Stimulated activated CD8-positive, alpha-beta memory T cell treated with anti-CD3 and anti-CD28 coated beads, Interleukin-15, amount 100 ng/mL, for 1 hour (primary cell): ENCODE measurements at places on chromosomes 7 and 10.

DNA sequence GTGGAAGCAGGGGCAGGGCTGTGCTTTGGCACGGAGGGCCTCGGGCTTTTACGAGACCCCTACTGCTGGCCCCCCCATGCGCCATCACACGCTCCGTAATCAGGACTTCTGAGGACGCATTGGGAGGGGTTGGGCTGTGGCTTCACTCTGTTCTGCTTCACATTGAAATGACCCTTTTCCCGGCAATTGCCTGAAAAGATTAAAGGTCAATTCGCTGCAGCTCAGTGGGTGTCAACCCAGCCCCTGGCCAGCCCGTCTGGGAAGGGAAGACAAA lies 41.7 kb upstream of the UBE3C start:
- no peak for DNase-seq

DNA sequence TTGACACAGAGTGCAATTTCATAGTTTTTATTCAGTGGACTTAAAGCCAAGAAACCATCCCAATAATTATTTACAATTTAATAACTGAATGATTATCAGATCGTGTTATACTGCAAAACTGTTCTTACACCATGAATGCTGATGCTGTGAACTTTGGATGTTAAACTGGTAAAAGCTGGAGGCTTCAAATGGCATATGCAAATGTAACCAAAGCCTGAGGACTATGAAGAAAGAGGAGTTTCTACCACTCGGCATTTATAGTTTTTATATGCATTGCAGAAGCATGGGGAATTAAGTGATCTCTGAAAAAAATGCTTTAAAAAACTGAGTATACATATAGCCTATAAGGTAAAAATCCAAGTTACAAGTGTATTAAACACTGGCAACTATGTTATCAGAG lies 42.4 kb downstream of the RNF32 start:
- no peak for DNase-seq

- DNase-seq: no peak
Observed at GRCh38 chr10:127276794-127277462, 80.5 kb upstream of the INSYN2A start.

GRCh38 chr7:42597300-42597699 lies 314.6 kb downstream of the C7orf25 start:
- DNase-seq: no peak

- DNase-seq: no peak
Observed at GRCh38 chr10:18008986-18009385, 57.3 kb downstream of the SLC39A12 start.

GRCh38 chr7:96674565-96674964 lies 35.1 kb downstream of the SEM1 start:
- no peak for DNase-seq

DNA sequence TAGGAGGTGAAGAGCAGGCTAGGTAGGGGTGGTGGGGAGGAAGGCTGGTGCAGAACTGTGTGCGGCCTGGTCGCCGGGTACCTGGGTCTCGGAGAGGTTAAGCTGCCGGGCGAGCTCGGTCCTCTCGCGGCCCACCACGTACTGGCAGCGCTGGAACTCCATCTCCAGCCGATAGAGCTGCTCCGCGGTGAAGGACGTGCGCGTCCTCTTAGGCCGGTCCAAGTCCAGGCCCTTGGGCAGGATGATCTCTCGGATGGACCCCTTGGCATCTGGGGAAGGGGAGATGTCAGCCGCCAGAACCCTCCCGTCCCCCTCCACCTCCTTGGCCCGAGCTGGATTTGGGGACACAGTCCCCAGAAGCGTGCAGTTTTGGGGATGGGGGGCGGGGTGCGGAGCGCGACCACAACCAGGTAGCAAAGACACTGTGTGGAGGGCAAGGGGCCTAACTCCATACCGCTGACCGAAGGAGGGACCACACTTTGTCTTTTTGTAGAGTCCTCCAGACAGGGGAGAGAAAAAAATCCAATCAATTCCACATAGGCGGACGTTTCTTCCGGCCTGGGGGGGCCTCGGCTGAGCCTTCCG lies 1.6 kb downstream of the VAX1 start:
- no peak for DNase-seq

DNA sequence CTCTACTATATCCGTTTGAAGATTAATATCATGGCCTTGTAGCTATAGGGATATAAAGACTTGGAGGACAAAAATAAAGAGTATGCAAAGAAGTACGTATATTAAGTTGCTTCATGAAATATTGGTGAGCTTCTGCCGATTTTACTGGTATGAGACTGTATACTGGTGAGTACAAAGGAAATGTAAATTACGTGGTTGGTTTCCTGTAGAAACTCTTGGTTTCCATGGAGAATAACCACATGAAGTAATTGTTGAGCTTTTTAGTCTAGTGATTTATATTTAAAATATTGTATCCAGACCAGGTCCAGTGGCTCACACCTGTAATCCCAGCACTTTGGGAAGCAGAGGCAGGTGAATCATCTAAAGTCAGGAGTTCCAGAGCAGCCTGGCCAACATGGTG lies 32.2 kb upstream of the GLI3 start:
- DNase-seq: no peak

GRCh38 chr10:33524041-33524440 lies 189.6 kb upstream of the NRP1 start:
- DNase-seq: no peak

DNA sequence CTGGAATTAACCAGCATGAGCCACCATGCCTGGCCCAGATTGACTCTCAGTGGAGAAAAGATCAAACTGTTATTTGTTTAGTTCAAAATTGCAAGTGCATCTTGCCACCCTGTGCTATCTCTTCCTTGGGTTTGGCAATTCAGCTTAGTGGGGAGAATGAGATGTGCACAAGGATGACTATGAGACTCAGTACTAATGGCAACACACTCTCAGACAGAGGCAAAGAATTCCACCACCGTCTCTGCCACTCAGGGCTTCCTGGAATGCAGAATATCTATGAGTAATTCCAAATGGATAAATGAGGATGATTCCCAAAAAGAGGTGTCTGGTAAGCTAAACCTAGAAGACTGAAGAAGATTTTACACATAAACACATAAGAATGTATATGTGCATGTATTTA lies 525.8 kb downstream of the NRG3 start:
- DNase-seq: no peak

- DNase-seq: no peak
Observed at GRCh38 chr7:46909601-46910051, 672.3 kb downstream of the TNS3 start.

GRCh38 chr7:20164425-20165145 lies 52.6 kb downstream of the MACC1 start:
- DNase-seq: no peak

- no peak for DNase-seq
Observed at GRCh38 chr7:121329191-121330052, 622 bp downstream of the WNT16 start.

- DNase-seq: no peak
Observed at GRCh38 chr10:72171175-72171630, 44.6 kb upstream of the ANAPC16 start.

GRCh38 chr7:121005996-121006584 lies 17.6 kb downstream of the CPED1 start:
- DNase-seq: no peak

DNA sequence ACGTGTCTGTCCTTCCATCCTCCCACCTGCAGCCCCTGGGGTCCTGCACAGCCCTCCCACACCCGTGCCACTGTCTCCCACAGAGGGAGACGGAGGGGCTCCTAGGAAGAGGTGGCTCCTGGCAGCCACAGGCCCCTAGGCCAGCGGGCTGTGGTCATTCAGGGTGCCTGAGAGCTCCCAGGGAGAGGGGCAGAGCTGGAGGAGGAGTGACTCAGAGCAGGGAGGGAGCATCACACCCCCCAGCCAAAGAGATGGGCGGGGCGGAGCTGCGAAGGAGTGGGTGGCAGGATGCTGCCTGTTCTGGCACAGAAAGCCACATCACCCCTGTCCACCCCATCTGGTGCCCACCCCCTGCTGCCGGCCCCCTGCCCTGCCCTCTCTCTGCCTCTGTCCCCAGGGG lies 50.5 kb downstream of the STK32C start:
- no peak for DNase-seq

DNA sequence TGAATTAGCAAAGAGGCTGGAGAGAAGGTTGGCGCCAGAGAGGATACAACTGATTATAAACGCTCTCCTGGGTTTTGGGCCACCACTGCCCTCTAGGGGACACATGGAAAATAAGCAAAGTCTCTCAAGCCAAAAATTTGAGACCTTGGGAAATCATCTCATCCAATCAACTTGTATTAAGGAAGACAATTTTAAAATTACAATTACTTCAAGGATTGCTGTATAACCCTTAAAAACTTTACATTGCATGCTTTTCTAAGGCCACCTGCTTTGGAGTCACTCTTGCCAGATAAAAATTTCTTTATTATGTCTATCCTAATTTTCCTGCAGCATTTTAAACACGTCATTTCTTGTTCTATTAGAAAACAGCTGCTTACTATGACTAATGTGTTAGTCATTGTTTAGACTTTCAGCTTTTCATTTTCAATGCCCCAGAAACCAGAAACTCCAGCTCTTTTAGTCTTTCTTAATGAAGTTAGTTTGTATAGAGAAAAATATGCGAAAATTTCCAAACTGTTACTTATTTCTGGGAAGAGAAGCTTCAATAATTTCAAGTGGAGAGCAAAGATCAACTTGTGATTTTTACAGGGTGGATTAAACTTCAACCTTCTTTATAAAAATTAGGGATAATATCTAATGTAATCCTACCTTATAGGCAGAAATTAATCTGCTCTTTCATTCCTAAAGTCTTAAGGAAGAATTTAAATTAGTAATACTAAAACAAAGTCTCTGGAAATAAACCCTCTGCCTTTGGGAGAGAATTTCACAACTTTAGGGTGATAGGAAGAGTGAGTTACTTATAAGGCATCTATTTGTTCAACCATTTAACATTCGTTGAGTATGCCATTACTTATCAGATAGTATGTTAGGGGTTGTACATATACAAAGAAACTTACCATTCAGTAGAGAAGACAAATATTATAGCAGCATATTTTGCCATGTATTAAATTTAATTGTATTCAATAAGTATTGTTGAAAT lies 20.6 kb upstream of the RHOBTB1 start:
- no peak for DNase-seq
